ENCODE measurements at places on chromosomes 7 and 10.

DNA sequence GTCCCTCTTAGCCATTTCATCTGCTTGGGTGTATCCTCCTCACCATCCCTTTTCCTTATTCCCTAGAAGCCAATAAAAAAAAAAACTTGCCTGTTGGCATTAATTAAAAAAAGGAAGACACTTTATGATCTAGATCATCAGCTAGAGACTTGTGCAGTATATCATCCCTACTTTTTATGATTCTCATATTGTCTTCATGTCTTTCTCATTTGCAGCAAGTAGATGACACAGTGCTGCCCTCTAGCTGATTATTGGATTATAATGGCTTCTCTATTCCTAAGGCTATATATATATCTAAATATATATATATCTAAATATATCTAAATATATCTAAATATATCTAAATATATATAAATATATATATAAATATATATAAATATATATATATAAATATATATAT, 272.4 kb upstream of the LRGUK start:
- DNase-seq = no peak

DNA sequence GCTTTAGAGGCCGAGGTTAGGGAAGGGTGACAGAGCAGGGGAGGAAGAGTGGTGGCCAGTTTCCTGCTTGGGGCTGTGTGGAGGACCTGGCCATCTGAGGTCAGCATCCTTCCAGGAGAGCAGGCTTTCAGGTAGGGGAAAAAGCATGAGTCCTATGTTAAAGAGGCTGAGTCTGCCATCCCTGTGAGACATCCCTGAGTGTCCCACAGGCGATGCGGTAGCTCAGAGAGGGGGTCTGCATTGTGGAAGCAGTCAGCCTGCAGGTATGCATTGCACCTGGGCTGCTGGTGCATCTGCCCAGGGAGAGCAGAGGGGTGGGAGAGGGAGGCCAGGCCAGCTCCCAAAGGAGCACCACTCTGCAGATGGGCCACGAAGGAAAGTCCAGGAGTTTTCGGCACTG, 282.1 kb upstream of the ZNF32 start:
- no peak for DNase-seq

DNA sequence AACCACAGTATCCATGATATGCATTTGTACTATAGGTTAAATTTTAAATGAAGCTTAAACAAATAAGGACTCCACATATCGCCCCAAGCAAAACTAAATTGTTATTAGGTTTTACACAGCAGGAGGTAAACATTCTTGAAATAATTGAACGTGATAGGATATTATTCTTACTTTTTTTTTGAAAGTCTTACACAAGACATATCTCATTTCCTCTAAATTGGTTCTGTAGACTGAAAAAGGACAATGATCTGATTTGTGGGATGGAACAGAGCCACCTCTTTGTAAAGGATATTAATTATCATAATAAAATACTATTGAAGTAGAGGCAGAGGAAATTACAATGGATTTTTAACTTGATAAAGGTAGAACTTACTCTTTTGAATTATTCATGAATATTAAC, 155.1 kb upstream of the SEMA3D start:
- no peak for DNase-seq

- DNase-seq = no peak
Measured at GRCh38 chr10:97373456-97373855, 27.7 kb downstream of the RRP12 start.

- DNase-seq = no peak
Measured at GRCh38 chr7:27883696-27884095, 143.7 kb downstream of the TAX1BP1 start.

DNA sequence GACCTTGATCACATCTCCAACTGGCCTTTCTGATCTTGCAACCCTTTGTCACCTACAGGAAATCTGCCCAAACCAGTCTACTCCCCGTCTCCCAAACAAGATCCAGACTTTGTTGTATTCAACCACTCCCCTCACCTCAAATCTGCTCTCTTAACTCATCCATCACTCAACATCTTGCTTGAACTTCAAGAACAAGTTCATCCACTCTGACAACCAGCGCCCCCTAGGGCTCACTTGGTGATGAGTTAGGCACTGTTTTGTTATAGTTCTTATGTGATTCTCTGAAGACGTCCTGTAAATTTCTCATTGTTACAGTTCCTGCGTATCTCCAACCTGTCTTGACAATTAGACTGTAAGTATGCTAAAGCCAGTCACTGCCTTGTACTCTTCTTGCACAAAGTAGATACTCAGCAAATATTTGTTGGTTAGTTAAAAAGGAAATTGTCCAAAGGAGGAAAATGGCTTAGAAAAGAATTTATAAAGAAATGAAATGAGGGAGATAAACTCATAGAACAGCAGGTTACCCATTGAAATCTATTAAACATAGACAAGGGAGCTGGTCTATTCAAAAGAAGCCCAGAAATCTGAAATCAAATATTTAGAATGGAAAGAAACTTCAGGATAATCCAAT, 5.3 kb downstream of the FRMD4A start:
- DNase-seq = peak; percentile 4

DNA sequence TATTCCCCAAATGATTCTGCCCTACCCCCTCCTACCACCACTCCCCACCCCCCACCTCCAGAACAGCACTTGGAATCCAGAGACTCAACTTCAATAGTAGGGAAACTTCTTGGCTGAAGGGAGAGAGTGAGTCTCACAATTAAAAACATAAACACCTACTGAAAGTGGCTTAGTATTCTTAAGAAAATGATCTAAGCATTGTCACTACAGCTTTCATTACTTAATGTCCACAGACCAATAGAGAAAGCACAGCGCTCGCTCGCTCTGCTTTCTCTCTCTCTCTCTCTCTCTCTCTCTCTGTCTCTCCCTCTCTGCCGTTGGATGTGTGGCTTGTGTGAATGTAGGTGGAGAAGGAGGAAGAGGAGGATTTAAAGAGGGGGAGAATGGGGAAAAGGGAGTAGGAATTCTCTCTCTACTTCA, 1.5 kb upstream of the SEMA3A start:
- no peak for DNase-seq

GRCh38 chr10:43156590-43157341, 18.5 kb downstream of the CSGALNACT2 start:
- DNase-seq = no peak

DNA sequence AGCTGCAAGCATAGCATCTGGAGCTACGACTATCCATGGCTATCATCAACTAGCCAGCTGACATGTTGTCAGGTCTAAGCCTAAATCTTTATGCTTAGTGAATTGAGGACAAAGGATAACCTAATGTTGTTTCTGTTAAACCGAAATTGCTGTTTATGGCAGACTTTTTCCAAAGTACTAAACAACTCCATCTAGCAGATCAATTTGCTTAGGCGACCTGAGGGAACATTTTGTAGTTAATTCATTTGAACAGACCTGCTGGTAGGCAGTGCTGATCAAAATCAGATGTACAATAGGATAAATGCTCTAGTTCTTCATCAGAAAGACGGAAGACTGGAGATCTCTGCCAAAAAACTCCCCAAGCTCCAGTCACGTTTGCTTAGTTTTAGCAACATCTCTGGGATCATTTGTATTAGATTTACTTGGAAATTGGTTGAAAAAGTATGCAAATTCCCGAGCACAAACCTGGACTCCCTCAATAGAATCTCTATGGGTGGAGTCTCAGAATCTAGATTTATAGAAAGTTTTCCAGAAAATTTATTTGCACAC, 301.6 kb upstream of the NRP1 start:
- no peak for DNase-seq

Measured in activated effector memory CD4-positive, alpha-beta T cell treated with Interleukin-2 at 50 U/mL for 16 hours (primary cell).